ENCODE measurements at places on chromosomes 5 and 9.
A peak's percentile ranks its signal among the peaks of the same experiment; 100 is the strongest.

DNA sequence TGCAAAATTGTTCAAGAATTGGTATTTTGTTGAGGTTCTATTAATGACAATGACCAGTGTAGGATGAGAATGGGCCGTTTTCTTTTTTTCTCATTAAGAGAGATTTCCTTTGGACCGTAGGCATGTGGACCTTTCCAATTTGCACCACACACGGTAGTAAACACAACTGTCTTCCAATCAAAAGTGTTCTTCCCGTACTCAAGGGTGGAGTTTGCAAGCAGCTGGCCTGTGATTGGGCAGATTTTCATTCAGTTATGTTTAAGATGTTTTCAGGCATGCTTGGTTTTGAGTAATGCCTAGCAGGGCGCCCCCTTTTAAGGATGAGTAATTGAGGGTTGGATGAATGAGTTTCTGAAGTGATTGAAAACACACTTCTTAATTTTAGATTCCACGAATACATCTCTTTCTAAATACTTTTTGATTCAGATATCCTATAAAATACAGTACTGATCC lies 2.5 kb downstream of the KDM3B start:
- H3K4me3 ChIP-seq, result peak overlapping the region; percentile 92
- no peaks in the 10 kb centered on the region for H3K36me3 ChIP-seq
- peak overlapping the region; percentile 3 for H3K27ac ChIP-seq

DNA sequence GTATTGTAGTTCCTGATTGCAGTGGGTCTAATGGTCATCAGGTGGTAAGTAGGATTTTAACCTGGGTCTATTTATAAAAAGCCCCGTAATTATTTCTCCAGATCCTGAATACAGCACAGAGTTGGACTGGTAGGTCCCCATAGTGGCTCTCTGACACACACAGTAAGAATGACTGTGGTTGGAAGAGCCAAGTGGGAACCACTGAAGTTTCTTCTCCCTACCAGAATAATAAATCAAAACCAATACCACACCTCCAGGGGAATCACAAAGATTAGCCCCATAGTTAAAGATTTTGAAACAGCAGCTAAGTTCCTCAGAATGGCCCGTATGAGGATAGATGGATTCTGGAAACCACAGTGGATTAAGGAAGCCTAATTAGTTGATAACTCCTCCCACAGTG lies 68.4 kb upstream of the ZFR start:
- peaks cover 5% of the 10 kb centered on the region for H3K4me1 ChIP-seq
- H3K4me3 ChIP-seq, result no peak overlapping the region
- no peaks in the 10 kb centered on the region for H3K36me3 ChIP-seq
- H3K27me3 ChIP-seq, result no peaks in the 10 kb centered on the region
- no peak overlapping the region for H3K27ac ChIP-seq
- DNase-seq, result no peak

GRCh38 chr5:56360816-56361215 lies 127.7 kb upstream of the ANKRD55 start:
- no peak overlapping the region for H3K27ac ChIP-seq
- no peaks in the 10 kb centered on the region for H3K36me3 ChIP-seq
- H3K4me1 ChIP-seq, result peaks cover 31% of the 10 kb centered on the region
- H3K27me3 ChIP-seq, result no peaks in the 10 kb centered on the region
- DNase-seq, result no peak
- H3K4me3 ChIP-seq, result no peak overlapping the region

- no peak overlapping the region for H3K27ac ChIP-seq
- DNase-seq, result no peak
- no peaks in the 10 kb centered on the region for H3K27me3 ChIP-seq
These were observed 176.8 kb upstream of the PAPPA start for GRCh38 chr9:115976781-115977180.

DNA sequence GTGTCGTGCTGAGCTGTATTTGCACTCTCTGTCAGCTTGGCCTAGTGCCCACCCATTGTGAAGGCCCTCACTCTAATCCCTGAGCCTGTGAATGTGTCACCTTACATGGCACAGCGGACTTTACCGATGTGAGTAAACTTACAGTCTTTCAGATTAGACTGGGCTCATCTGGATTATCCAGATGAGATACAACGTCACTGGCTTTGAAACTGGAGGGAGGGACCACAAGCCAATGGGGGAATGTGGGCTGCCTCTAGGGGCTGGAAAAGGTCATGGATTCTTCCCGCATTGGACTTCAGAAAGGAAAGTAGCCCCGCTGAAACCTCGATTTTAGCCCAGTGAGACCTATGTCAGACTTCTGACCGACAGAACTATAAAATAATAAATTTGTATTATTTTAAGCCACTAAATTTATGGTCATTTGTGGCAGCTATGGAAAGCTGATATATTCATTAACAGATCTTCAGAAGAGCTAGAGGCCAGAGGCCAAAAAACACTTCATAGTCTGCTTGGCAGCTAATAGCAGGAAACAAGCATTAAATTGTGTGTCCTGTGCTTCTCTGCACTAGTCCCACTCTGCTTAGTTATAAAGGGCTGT lies 139.0 kb upstream of the GAS1 start:
- no peak overlapping the region for H3K27ac ChIP-seq
- no peak overlapping the region for H3K4me3 ChIP-seq
- peaks cover 2% of the 10 kb centered on the region for H3K4me1 ChIP-seq
- DNase-seq, result no peak
- H3K36me3 ChIP-seq, result no peaks in the 10 kb centered on the region

- no peak overlapping the region for H3K4me3 ChIP-seq
- peak; percentile 26 for DNase-seq
- H3K36me3 ChIP-seq, result no peaks in the 10 kb centered on the region
- H3K27ac ChIP-seq, result peak overlapping the region; percentile 95
These were observed 2.2 kb upstream of the GLRX start for GRCh38 chr5:95824747-95825146.

- no peaks in the 10 kb centered on the region for H3K4me1 ChIP-seq
- no peak for DNase-seq
- H3K27me3 ChIP-seq, result peaks cover 18% of the 10 kb centered on the region
These were observed 187.4 kb downstream of the RFK start for GRCh38 chr9:76206821-76207220.

GRCh38 chr9:8265281-8265680 lies 465.7 kb upstream of the DMAC1 start:
- no peak for DNase-seq
- H3K4me1 ChIP-seq, result no peaks in the 10 kb centered on the region
- H3K27ac ChIP-seq, result no peak overlapping the region
- H3K27me3 ChIP-seq, result no peaks in the 10 kb centered on the region
- no peaks in the 10 kb centered on the region for H3K36me3 ChIP-seq

DNA sequence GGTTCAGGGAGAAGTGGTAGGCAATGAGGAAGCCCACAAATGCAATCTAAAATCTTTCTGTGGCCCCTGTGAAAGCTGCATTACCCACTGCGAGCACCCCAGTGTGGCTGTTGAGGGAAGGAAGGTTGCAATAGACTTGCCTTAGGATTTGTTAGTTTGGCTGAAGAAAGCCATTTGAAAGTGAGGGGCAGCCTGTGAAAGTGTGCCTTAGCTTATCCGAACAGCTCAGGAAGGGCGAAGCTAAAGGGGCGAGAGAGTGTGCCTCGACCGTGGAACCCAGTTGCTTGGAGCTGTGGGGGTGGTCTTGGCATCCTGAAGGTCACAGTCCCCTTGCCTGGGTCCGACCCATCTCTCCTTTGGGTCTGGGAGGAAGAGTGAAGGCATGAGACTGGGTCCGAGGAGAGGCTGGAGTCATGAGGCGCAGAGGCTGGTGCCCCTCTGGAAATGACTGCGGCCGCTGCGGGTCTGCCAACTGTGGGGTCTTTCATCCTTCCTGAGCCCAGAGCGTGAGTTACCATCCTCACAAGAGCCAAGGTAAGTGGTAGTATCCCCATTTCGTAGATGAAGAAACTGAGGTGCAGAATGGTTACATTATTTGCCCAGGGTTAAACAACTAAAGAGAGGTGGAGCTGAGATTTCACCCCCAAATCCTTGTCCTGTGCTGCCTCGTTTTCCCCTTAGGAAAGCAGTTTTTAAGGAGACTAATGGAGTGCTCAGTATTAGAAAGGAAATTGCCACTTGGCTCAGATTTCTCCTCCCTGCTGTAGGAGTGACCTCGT lies 24.4 kb downstream of the SLC25A25 start:
- H3K4me3 ChIP-seq, result no peak overlapping the region
- H3K27ac ChIP-seq, result peak overlapping the region; percentile 94
- H3K36me3 ChIP-seq, result no peaks in the 10 kb centered on the region

GRCh38 chr5:141889282-141889871 lies 11.2 kb upstream of the PCDH1 start:
- H3K27me3 ChIP-seq, result peaks cover 9% of the 10 kb centered on the region
- H3K4me3 ChIP-seq, result no peak overlapping the region
- H3K36me3 ChIP-seq, result no peaks in the 10 kb centered on the region
- H3K4me1 ChIP-seq, result no peaks in the 10 kb centered on the region

GRCh38 chr9:82091610-82092009 lies 103.0 kb downstream of the SPATA31D1 start:
- H3K27ac ChIP-seq, result no peak overlapping the region
- H3K4me1 ChIP-seq, result no peaks in the 10 kb centered on the region
- peaks cover 5% of the 10 kb centered on the region for H3K27me3 ChIP-seq
- DNase-seq, result no peak

All from suprapubic skin (tissue), 4 donors.